Lower leg skin (tissue), 4 donors: ENCODE measurements at places on chromosomes 7 and 10.

GRCh38 chr10:74730246-74730645 lies 96.2 kb upstream of the KAT6B start:
- DNase-seq: no peak

DNA sequence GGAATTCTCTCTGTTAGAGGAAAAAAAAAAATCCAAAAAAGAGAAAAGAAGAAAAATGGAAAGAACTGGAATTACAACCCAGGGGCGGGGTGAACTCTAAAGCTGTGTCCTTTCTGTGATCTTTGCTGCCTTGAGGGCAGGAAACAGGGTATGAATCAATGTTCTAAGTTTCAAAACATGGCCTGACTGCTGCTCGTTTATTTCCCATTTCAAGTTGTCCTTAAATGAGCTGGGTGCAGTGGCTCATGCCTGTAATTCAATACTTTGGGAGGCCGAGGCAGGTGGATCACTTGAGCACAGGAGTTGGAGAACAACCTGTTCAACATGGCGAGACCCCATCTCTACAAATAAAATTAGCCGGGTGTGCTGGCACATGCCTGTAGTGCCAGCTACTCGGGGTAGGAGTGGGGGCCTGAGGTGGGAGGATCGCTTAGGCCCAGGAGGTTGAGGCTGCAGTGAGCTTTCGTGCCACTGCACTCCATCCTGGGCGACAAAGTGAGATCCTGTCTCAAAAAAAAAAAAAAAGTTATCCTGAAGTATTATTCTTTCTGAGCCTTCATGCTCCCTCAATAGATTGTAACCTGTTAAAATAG lies 24.7 kb upstream of the TFAM start:
- no peak for DNase-seq

DNA sequence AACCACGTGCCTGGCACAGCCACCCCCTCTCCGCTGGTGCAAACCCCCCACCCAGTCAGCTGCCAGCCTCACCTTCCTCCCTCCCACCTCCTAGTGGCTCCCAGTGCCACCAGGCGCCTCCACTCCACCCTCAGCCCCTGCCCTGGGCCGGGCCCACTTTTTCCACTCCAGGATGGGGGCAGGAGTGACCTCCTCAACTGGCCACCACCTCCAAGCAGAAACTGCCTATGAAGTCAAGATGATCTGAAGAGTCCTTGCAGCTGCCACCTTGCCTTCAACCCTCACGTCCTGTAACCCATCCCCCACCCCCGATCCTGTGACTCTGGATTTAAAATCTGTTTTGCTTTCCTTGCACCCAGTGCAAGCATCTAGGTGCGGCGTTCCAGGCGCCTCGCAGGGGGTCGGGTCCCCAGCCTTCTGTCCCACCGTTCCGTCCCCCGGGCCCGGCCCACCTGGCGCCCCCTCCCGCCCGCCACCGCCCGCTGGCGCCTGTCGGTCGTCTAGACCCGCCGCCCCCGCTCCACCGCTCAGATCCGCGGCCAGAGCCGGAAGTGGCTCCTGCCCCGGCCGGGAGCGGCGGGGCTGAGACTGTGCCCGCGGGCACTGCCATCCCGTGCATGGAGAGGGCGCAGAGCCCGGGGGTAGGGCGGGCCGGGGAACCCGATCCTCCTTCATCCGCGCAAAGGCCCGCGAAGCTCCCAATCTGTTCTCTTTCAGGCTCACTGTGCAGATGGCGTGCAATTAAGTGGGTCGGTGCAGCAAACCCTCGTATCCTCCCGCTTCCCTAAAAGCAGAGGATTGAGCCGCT lies 51.2 kb upstream of the GTF2I start:
- no peak for DNase-seq

DNA sequence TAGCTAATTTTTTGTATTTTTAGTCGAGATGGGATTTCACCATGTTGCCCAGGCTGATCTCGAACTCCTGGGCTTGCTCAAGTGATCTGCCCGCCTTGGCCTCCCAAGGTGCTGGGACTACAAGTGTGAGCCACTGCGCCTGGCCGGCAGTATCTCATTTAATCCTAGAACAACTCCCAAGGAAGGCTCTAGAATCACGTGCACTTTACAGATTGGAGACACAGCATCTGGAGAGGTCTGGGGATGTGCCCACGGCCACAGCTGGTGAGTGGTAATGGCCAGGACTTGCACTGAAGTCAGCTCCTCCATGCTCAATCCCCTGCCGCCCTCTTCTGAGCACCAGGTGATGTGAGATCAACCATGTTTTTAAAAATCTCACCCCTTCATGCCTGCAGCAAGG lies 43.1 kb downstream of the CARD11 start:
- DNase-seq: peak; percentile 58

- DNase-seq: peak; percentile 72
Measured at GRCh38 chr10:88880282-88881076, 434 bp downstream of the STAMBPL1 start.

DNA sequence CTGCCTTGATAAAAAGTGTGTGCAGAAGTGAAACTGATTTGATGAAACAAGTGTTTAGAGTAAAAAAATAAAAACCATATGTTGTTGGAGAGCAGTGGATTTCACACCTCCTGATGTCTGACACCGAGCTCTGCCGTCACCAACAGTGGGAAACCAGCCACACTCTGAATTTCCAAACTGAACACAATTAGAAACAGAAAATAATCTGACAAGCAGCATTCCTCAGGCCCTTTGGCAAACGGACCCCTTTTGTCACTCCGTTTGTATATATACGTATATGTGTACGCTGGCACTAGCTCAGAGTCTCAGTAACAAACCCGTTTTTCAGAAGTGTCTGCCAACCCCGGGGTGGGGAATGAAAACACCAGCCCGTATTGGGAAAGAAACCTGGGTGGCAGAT lies 32.4 kb downstream of the TACC2 start:
- DNase-seq: no peak
